ENCODE measurements at places on chromosomes 5 and 9.

GRCh38 chr5:172905346-172906140, 53.7 kb upstream of the RPL26L1 start:
- DNase-seq, result no peak

DNA sequence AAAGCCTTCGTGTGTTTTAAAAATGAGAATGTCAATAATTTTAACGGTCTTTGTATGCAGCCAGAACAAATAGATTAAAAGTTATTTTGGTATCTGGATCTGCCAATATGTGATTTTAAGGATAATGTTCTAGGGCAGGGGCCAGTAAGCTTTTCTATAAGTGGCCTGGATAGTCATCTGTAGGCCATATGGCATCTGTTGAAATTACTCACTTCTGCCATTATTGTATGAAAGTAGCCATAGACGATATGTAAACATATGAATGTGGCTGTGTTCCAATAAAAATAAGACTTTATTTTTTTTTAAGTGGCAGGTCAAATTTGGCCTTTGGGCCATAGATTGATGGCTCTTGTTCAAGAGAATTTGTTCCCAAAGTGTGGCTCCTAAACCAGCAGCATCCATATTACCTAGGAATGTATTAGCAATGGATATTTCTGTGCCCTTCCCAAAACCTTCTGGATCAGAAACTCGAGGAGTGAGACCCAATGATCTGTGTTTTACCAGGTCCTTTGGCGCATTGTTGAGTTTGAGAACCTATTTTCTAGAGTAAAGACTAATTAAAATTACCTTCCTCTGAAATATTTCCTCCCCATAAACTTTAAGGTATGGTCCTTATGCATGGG, 55.9 kb downstream of the C6 start:
- DNase-seq, result no peak

DNA sequence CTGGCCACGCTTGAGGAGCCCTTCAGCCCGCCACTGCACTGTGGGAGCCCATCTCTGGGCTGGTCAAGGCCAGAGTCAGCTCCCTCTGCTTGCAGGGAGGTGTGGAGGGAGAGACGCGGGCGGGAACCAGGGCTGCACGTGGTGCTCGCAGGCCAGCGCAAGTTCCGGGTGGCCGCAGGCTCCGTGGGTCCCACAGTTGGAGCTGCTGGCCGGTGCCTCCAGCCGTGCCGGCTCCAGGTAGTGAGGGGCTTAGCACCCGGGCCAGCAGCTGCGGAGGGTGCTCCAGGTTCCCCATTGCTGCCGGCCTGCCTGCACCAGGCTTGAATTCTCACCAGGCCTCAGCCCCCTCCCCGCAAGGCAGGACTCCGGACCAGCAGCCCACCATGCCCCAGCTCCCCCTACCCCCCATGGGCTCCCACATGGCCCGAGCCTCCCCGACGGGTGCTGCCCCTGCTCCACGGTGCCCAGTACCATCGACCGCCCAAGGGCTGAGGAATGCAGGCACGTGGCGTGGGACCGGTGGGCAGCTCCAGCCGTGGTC, 192.8 kb upstream of the IZUMO3 start:
- no peak for DNase-seq

DNA sequence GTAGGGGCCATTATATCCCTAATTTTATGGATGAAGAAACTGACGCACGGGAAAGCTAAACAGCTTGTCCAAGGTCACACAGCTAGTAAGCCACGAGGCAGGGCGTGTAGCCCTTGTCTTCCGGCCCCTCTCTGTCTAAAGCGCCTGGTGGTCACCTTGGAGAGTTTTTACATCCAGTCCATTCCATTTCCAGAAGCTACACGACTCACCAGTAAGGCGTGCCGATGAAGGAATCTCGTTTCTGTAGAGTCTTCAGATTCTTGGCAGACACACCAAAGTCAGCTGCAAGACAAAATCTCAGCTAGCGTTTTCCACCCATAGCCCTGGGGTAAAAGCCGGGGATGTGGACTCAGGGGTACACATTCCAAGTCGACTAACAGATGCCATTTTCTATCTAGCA, 80.5 kb downstream of the STK10 start:
- DNase-seq, result no peak

DNA sequence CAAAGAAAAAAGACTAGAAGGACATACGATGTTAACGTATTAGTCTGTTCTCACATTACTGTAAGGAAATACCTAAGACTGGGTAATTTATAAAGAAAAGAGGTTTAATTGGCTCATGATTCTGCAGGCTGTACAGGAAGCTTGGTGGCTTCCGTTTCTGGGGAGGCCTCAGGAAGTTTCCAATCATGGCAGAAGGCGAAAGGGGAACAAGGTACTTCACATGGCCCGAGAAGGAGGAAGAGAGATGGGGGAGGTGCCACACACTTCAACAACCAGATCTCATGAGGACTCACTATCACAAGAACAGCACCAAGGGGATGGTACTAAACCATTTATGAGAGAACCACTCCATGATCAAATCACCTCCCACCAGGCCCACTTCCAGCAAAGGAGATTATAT, 110.1 kb downstream of the CARTPT start:
- no peak for DNase-seq

- no peak for DNase-seq
Observed at GRCh38 chr5:111248571-111248970, 24.4 kb downstream of the CAMK4 start.

DNA sequence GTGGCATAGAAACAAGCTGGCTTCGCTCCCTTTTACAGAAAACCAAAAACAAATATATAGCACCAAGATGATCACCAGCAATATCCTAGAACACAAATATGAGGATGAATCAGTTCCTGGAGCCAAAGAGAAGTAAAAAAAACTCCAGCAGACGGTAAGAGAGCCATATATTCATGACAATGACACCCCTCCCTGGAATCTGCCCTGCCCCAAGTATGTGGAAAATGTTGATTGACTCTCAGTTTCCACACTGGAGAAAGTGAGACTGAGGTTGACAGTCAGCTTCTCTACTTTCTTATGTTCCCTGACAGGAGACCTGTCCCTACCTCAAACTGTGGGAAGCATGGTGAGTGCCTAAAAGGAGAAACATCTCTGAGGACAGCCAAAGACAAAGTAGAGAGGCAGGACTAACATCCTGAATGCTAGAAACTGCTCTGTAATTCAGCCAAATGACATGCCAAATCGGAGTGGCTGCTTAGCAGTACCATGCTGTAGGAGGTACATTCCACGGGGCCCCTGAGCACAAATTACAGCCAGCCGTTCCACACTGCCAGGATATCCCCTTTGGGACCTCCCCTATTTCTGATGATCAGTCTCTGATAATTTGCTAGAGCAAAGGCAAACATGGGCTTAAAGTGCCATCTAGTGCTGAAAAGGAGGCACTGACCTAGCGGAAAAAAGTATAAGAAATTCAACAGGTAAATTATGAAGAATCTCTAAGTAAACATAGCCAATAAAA, 424.0 kb upstream of the RGMB start:
- DNase-seq, result no peak

GRCh38 chr5:149745212-149745942, 15.3 kb downstream of the PPARGC1B start:
- DNase-seq, result no peak

GRCh38 chr5:8934455-8934854, 611.4 kb downstream of the SEMA5A start:
- no peak for DNase-seq

DNA sequence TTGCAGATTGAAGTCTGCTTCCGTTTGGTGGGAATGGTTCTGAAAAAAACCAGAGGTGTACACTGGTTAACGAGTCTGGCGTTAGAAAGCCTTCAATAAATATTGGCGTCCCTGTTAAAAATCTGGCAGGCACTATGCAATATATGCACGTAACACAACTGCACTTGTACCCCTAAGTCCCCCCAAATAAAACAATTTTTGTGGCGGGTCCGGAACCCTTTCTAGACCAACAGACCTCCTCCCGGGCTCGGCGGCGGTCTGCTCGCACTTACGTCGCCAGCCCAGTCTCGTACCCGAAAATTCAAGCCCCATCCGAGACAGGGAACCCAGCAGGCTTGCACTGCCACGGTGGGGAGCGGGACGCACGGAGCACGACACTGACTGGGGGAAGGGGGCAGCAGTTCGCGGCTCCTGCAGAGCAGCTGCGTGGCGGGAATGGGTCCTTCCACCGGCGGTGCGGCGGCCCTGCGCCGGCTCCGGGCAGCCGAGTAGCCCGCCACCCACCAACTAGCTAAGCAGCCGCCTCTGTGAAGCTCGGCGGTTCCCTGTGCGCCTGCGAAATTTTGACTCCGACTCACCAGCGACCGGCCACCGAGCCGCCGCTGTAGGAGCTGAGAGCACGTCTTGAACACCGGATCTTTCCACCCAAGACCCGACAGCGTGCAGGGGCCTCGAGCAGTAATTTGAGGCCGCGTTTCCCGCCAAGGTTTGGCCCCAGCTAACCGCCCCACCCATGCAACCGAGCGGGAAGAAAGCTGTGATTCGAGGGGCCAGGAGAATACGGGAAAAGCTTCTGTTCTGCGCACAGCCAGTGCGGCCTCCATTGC, 3.9 kb downstream of the MCIDAS start:
- no peak for DNase-seq

DNA sequence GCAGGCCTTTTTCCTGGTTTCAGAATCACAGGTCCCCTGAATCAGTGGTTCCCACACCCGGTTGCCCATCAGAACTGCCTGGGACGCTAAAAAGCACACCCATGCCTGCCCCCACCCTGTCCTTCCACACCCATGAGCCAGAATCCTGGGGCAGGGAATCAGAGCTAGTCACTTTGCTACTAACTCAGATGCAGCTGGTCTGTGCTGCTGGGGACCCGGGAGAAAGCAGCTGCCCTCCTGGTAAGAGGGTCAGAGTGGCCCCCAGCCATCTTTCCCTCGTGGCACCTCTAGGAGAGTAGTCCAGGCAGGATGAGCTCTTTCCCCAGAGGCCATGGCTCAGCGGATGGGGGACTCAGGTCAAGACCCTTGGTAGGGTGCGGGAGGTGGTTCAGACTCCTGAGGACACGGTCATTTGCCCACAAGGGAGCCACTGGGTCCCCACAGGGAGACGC, 11.3 kb upstream of the NUP214 start:
- no peak for DNase-seq

GRCh38 chr5:143758015-143758414, 53.9 kb upstream of the HMHB1 start:
- DNase-seq, result no peak

- no peak for DNase-seq
Observed at GRCh38 chr5:126126574-126126973, 296.6 kb upstream of the GRAMD2B start.

DNA sequence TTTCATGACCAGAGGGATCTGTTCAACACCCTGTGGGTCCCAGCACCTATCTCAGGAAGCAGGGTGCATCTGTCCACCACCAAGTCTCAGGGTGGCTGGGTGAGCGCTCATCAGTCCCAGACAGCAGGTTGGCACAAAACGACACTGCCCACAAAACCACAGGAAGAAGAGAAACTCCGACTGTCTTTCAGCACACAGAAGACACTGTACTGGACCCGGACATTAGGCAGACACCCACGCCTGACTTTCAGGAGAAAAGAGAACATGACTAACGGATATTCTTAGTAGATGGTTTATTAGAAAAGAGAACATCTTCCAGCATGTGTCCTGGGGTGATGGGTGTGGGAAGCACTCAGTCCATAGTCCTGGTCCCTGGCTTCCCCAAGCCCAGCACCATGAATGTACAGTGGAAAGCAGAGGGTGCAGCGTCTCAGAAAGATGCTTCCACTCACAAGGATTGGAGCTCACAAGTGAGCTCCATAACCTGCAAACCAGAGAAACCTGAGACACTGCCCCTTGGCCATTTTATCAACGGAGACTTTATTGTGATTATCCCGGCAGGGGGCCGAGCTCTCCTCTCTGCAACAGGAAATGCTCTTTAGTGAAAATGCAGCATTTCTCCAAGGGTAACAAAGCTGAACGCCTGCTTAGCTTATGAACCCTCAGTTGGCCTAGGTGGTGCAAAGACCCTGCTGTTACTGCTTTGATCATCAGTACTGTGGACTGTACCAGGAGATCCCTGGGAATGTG, 35.8 kb upstream of the LCP2 start:
- peak; percentile 63 for DNase-seq

- DNase-seq, result no peak
Observed at GRCh38 chr9:127890053-127890452, 9.3 kb downstream of the ST6GALNAC6 start.

GRCh38 chr5:83321483-83322055, 150.0 kb upstream of the VCAN start:
- no peak for DNase-seq

DNA sequence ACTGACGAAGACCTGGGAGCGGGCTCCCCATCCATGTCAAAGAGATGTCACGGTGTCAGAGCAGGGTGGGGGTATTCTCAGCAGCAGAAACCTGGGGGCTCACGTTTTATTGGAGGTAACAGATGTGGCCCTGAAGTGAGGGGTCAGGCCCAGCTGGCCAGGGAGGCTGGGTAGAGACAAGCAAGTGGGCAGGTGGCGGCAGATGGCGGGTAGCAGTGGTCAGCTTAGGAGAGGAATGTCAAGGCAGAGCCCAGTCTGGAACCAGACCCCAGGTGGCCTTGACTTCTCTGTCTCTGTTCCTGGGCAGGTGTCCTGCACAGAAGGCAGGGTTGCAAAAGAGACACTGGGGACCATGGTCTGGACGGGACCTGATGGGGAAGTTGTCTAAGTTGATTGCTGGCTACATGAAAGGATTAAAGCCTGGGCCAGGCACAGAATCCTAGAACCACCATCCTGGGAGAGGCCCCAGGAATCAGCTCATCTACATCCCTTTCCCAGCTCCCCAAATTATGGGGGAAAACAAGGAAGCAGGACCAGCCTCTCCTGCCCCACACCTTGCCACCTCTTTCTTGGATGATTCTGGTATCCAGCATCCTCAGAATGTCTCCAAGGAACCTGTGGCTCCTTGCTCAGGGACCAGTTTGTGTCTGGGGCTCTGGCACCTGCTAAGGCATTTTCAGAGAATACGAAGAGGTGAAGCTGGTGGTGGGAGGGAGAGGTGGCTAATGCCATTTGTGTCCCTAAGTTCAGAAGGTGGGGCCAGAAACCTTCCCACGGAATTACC, 72.5 kb downstream of the AMBP start:
- no peak for DNase-seq

- DNase-seq, result no peak
Observed at GRCh38 chr9:70607329-70607728, 192.9 kb upstream of the KLF9 start.

GRCh38 chr5:31476738-31477141, 55.2 kb downstream of the DROSHA start:
- DNase-seq, result no peak

DNA sequence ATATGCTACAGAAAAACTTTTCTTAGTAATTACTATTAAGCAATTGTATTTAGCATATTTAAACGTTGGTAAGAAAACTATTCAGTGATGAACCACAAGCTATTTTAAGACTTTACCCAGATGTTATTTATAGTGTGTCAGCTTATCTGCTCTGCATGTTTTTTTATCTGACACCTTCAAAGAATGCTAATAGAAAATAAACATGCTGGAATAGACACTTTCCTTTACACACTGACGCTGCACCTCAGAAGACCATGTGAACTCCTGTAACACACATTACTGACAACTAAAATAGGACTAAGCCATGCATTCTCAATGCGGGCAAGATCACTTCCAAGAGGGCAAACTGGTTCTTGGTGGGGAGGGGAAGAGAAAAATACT, 38.3 kb downstream of the FNIP1 start:
- DNase-seq, result no peak

GRCh38 chr9:79883073-79883645, 311.4 kb downstream of the TLE4 start:
- peak; percentile 61 for DNase-seq

- no peak for DNase-seq
Observed at GRCh38 chr5:68024426-68024825, 191.1 kb upstream of the PIK3R1 start.

GRCh38 chr9:130870491-130871381, 25.9 kb downstream of the QRFP start:
- no peak for DNase-seq
